Spinal cord (tissue), 10 donors: ENCODE measurements at places on chromosomes 12 and 14. TPM values are rescaled to one million over a fixed set of nuclear protein-coding genes. Genes with fewer than 3 reads are reported as not detected.

The PACS2 gene
- 98.5 TPM for total RNA-seq

The SLC17A8 gene
- total RNA-seq = 12.0 TPM

The RGS6 gene
- total RNA-seq = 9.1 TPM

The TAS2R20 gene
- 14.6 TPM for total RNA-seq

The TMEM121 gene
- total RNA-seq = 11.8 TPM

The KRT2 gene
- not detected for total RNA-seq

The CYP46A1 gene
- total RNA-seq = 5.5 TPM
